ENCODE measurements at places on chromosomes 11 and 22.
A peak's percentile ranks its signal among the peaks of the same experiment; 100 is the strongest.

DNA sequence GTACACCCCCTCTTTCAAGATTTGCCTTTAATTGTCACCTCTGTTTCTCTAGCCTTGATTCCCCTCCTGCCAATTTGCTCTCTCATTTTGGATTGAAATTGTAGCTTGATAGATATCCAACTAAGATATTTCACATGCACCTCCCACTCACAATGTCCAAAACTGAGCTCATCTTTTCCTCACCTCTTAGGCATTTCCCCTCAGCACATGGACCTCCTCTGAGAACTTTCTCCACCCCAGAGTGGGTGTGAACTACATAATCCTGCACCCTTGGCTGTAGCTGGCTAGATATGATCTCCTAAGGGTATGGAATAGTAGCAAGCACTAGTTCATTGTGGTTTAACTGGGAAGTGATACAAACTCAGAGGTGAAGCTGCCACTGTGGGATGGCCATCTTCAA, 91.5 kb upstream of the SESN3 start:
- no peak for DNase-seq

- DNase-seq = no peak
These were observed 4.8 kb upstream of the HBD start for GRCh38 chr11:5239046-5239445.

- peak; percentile 5 for DNase-seq
These were observed 2.4 kb downstream of the MUC2 start for GRCh38 chr11:1077033-1077416.

DNA sequence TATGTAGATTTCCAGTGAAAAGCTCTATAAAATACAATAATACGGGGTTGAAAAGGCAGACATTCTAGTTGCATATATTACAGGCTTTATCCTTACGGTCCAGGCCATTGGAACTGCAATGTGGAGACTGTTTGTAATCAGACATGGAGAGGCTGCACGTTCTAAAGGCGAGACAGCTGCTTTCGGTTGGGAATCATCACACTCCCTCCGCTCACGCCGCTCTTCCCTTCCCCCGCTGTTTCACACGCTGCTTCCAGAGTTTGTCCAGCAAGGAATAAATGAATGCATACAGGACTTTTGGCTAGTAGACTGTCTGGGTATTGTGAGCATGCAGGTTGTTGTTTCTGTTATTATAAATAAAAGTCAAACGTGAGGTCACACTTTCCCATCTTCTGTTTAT, 13.5 kb upstream of the EFCAB6 start:
- DNase-seq = no peak

GRCh38 chr11:13923716-13924650, 38.5 kb upstream of the SPON1 start:
- DNase-seq = no peak

DNA sequence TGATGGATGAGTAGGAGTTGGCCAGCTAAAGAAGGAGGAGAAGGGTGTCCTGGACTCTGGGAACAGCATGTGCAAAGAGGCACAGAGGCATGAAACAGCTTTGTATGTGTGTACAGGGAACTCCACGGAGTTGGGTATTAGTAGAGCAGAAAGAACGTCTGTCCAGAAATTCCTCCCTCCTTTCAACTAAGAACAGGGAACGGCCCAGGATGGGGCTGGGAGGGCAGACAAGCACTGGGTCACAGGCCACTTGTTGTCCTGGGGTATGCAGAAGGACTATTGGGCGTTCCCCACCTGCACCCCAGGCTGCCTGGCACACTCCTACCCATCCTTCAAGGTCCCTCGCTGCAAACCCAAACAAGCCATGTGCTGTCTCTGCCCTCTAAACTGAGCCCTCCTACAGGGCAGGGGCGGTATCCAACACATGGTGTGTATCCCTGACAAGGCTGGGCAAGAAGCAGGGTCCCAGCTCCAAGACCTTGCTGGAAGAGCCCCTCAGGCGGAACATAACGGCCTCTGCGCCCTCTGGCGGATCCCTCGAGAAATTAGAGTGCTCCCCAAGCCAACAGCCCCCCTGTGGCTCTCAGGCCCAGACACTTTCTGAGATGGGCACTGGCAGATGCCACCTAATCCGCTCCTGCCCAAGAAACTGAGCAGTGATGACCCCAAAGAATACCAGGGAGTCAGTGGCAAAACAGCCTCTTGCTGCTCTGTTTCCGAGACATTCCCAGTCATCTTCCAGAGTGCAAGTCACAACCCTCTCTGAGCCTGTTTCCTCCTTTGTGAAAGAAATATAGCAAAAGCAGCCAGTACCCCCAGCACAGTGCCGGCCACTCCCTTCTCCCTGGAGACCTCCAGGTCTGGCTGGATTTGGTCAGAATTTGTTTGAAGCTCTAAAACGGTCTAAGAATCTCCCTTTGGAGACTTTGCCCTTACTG, 1.6 kb upstream of the ELFN2 start:
- DNase-seq = peak; percentile 82

GRCh38 chr22:36160499-36160942, at the start of gene APOL3:
Gene APOL3, minus strand, starts transcription at chr22:36160755. Its CDS starts 11,700 bp downstream, at chr22:36149055.
- no peak for DNase-seq

GRCh38 chr11:126502159-126502558, 146.7 kb downstream of the ST3GAL4 start:
- no peak for DNase-seq

DNA sequence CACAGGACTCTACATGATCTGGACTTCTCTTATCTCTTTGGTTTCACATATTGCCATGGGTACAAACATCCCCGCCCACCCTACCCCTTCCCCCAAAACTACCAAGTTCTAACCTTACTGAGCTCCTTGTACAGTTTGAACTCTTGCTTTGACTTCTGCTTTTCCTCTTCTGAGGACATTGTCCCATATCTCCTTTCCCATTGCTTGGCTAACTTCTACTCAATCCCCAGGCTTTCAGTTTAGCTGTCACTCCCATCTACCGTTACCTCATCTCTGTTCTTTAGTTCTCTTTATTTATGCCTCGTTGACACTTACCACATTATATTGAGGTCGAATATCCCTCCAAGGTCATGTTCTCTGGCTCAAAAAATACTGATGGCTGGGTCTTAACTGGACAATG, 393.5 kb upstream of the CADM1 start:
- DNase-seq = no peak

DNA sequence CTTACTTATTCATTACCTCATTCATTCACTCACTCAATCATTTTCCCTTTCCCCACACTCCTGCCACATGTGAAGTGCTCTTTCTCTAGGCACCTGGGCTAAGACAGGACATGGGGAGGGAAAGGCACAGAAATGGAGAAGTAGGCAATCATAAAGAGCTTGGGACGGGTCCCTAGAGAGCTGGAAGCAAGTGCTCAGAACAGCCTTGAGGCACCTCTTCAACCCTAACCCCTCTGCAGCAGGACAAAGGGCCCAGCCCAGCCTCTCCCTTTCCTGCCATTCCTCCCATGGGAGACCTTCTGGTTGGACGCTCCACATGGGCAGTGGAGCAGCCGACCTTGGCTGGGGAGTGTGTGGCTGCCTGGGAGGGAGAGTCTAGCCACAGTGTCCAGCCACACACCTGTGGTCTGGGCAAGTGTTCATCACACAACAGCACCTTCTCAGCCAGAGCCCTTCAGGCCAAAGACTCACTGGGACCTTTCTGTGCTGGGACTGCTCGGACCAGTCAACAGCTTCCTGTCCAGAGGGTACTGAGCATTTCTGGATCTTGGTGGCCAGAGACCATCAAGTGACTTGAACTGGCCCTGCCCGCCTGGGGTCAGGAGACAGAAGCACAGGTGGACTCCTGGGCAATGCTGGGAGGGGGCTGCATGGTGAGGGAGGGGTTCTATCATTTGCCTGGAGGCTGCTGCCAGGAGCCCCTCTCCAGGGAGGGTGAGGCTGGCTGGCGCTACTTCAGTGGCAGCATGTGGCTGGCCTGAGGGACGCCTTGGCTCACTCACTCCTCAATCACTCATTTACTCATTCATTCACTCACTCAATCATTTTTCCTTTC, 1.0 kb upstream of the MUC5AC start:
- DNase-seq = no peak

GRCh38 chr11:104738208-104738607, 160.1 kb downstream of the CASP12 start:
- no peak for DNase-seq

DNA sequence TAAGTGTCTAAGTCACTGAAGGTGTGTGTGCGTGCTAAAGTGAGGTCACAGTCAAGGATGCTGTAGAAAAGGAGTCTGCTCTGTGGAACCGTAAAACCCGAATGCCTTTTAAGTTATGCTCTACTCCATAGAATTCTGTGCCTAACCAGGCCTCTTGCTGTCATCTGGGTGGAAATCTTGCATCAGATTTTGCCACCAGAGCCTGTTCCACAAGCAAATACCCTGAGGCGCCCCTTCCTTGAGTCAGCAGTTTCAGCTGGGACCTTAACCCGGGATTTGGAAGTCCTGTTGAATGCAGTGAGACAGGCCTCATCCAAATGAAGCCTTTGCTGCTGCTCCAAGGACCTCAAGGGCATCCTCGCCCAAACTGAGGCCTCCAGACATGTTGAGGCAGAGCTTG, 109.8 kb downstream of the WNT11 start:
- DNase-seq = no peak

- DNase-seq = no peak
These were observed 47.0 kb downstream of the CARD18 start for GRCh38 chr11:105092256-105093239.

DNA sequence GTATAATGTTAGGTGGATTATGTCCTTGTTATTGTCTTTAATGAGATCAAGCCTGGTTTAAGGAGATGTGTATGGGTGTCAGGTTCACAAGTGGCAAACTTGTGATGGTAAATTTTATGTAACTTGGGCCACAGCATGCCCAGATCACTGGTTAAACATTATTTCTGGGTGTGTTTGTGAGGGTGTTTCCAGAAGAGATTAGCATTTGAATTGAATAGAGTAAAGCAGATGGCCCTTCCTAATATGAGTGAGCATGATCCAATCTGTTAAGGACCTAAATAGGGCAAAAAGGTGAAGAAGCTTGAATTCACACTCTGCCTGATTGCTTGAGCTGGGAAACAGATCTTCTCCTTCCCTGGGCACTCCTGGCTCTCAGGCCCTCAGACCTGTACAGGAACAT, 20.7 kb downstream of the OR5B21 start:
- DNase-seq = no peak

- no peak for DNase-seq
These were observed 3.8 kb downstream of the FJX1 start for GRCh38 chr11:35622070-35622469.

GRCh38 chr11:16292167-16292859, 64.0 kb downstream of the SOX6 start:
- DNase-seq = peak; percentile 24

DNA sequence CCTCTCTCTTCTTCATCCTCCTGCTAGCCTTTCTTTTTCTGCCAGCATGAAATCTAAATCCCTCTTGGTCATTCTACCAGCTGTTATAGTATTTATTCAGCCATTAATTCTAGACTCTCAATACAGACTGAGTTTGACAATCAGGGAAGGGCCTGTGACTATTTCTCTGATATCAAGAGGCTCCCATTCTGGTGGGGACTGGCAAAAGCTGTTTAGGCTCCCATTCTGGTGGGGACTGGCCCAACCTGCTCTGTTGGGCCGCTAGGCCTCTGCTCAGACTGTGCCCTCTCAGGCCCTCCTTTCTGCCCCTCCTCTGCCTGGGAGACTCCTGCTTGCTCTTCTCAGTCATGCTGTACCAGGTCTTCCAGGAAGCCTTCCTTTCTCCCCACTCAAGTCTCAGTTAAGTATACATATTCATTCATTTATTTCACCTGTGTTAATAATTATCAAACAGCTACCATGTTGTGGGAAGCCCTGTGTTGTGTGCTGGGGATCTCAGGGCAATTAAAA, 323.7 kb upstream of the NARS2 start:
- no peak for DNase-seq

- no peak for DNase-seq
These were observed 1147.1 kb downstream of the BRD1 start for GRCh38 chr22:48680601-48681000.
